H1 (cell line): ENCODE measurements at places on chromosomes 7 and 10. TPM values are rescaled to one million over a fixed set of nuclear protein-coding genes. Genes with fewer than 3 reads are reported as not detected.

The SFTPA1 gene
- not detected in 2 replicates for total RNA-seq

The PDK4 gene
- 0.23 and 0.26 TPM in 2 replicates for total RNA-seq

DNA sequence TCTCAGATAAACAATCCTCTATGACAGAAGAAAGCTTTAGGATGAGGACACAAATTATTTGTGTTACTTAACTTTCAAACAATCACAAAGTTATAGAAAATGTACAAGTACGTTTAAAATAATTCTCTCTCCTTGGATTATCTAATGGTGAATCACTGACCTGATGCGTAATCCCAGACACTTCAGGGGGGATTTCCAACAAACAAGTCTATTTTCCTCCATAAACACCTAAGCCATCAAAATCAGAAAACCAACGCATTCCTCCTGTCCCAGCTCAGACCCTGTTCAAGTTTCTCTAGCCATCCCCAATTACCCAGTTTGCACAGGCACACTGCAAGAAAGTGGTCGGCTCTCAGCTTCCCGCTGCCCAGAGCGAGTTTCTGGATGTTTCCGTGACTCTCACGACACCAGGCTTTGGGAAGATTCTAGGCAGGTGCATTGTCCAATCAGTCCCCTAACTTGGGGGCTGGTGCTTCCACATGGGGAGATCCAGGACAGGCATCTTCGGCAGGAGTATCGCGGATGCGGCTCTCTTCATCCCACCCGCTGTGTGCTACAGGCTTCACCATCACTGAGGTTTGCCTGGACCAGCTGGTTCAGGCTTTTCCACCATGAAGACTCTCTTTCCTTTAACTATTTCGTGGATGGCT is 200.0 kb downstream of the ZMYND11 start:
- DNase-seq = no peak

- DNase-seq = no peak
Measured at GRCh38 chr7:142954680-142955268, 7.4 kb downstream of the KEL start.

DNA sequence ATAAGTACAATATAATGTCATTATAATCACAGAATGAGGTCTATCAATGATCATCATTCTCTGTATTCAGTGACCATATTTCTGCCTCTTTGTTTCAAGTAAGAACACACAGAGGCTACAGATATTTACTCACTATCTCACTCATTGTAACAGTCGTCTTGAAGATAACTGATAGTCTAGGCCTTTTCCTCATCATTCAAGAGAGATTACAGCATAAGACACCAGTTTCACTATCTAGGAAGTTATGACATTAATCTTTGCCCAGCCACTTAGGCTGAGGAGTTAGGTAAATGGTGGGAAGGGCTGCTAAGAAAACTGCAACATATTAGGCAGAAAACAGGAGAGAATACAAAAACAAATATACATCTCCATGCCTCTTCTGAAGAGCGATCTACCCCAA is 125.3 kb downstream of the CHCHD3 start:
- DNase-seq = no peak

- DNase-seq = no peak
Measured at GRCh38 chr10:69894156-69894555, 92.5 kb downstream of the COL13A1 start.

The RGR gene
- not detected in 2 replicates for total RNA-seq

DNA sequence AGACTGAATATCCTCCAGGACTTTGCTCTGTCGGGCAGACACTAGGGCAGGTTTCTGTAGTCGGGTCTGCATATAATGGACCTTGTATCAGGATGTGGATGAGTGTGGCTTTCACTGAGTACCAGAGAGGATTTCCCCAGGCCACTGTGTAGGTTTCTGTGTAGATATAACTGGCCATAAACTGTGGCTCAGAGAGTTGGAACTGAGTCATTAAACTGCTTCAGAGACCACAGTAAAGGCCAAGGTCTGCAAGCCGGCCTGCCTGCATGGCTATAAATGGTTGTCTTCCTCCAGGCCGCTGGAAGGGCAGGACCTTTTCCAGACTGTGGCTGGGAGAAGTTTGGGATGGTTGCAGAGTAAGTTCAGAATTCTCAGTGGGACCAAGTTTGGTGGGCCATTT is 16.9 kb downstream of the ZNF92 start:
- no peak for DNase-seq

The WNT8B gene
- total RNA-seq = 0.34 and 0.67 TPM in 2 replicates

DNA sequence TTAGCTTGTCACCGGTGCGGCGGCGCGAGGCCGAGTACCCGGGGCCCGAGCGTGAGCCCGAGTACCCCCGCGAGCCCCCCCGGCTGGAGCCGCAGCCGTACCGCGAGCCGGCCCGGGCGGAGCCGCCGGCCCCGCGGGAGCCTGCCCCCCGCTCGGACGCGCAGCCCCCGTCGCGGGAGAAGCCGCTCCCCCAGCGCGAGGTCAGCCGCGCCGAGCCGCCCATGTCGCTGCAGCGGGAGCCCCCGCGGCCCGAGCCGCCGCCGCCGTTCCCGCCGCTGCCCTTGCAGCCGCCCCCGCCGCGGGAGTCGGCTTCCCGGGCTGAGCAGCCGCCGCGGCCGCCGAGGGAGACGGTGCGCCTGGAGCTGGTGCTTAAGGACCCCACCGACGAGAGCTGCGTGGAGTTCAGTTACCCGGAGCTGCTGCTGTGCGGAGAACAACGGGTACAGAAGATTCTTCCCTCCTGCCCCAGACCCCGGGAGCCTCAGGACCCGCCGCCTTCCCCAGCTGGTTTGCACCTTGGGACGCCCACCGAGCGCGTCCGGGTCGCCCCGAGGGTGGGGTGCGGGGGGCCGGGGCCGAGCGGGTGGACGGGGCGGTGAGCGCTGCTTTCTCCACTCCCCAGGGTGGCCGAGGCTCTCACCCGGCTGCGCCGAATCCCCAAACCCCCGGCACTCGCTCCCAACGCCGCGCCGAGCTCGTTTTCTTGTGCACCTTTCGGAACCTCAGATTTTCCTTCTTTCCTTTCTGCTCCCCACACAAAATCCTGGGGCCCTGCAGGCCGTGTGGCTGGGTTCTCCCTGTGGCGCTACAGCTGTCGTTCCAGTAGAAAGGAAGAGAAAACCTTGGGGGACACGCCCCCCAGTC is 708 bp downstream of the UBN2 start:
- peak; percentile 3 for DNase-seq

DNA sequence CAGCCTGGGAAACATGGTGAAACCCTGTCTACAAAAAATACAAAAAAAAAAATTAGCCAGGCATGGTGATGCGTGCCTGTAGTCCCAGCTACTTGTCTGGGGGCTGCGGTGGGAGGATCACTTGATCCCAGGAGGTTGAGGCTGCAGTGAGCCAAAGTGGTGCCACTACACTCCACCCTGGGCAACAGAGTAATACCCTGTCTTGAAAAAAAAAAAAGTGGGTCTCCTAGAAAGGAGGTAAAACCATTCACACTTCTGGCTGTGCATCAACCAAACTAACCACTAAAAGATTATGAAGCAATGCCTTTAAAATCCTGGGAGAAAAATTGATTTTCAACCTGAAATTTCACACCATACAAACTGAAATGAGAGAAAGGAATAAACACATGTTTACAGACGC is 35.4 kb upstream of the C10orf71 start:
- no peak for DNase-seq

The NME8 gene
- 0.22 and 0.57 TPM in 2 replicates for total RNA-seq

GRCh38 chr10:26792758-26793495 is 67.8 kb downstream of the ABI1 start:
- DNase-seq = no peak

GRCh38 chr7:76403780-76404494 is 5.6 kb downstream of the SSC4D start:
- DNase-seq = no peak

GRCh38 chr10:9004736-9005135 is 950.2 kb downstream of the GATA3 start:
- no peak for DNase-seq

DNA sequence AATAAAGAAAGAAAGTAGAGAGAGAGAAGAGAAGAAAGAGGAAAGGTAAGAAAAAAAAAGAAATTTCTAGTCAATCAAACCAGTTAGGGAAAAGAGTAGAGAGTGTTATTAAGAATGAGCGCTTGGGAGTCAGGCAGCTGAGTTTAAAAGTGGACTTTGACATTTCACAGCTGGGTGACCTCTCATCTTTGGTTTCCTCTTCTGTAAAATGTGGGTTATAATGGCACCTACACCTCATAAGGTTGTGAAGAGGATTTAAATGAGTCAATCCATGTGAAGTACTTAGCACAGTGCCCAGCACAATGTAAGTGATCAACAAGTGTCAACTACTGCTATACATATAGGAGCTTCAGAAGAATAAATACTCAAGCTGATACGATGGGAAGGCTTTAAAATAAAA is 12.2 kb downstream of the HOXA1 start:
- no peak for DNase-seq

DNA sequence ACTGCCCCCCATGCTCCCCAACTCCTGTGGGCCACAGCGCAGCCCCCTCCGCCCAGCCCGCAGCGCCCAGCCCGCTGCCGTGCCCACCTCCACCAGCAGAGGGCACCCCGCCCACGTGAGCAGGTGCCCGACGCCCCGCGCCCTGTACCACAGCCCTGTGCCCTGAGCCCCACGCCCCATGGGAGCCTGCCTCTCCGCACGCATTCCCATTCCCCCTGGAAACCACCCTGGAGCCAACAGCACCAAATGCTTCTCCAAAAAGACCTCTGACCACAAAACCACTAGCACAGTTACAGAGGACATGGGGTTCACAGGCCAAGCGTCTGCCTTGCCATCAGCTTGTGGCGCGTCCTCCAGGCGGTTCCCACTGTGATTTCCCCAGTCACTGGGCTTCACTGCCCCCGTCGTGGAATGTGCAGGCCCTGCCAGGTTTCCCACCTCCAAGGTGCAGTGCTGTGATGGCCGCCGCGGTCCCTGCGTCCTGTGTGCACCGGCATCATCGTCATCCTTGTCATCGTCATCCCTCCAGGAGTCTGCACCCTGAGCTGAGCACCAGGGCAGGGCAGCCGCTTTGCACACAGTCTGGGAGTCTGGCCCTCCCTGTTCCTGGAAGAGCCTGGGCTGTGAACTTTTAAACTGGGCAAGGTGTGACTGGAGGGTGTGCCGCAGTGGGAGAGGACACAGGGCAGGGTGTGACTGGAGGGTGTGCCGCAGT is 61.7 kb downstream of the PWWP2B start:
- peak; percentile 96 for DNase-seq

- DNase-seq = no peak
Measured at GRCh38 chr7:76353744-76354143, 5.0 kb downstream of the YWHAG start.

The MBL2 gene
- not detected in 2 replicates for total RNA-seq

GRCh38 chr7:16933296-16934279 is 51.8 kb upstream of the AGR3 start:
- DNase-seq = no peak

The ZNF487 gene
- 1.9 TPM in 2 replicates for total RNA-seq

GRCh38 chr7:87709258-87709657 is 81.1 kb downstream of the RUNDC3B start:
- DNase-seq = no peak

- DNase-seq = no peak
Measured at GRCh38 chr7:130432886-130433285, 7.9 kb downstream of the CEP41 start.

DNA sequence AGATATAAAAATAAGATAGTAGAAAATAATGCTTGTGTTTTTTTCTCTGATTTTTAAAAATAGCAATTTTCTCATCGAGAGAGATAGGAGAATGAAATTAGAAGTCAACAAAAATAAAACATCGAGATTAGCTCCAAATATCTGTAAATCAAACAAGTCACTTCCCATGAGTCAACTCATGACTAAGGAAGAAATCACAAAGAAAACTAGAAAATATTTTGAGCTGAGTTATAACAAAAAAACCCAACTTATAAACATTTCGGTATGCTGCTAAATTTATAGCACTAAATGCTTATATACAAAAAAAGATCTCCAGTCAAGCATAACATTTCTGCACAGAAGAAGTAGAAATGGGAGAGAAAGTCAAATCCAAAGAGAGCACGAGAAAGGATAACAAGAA is 140.1 kb downstream of the ITGA8 start:
- DNase-seq = no peak

DNA sequence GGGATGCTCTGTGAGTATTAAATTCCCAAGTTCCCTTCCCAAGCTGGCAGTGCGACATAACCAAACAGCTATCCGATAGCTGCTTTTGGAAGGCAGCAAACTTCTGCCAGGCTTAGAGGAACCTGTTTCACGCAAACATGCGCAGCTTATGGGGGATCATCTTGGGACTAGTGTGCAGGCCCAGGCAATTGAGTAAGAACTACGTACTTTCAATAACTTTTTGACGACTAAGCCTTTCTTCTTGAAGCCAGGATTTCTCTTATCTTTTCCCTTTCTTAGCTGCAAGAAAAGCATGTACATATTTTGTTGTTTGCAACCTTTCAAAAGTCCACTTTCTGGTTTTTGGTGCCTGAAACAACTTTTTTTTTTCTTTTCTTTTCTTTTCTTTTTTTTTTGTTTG is 28.7 kb upstream of the SEPHS1 start:
- DNase-seq = no peak

GRCh38 chr10:71099731-71100361 is 112.5 kb upstream of the UNC5B start:
- no peak for DNase-seq

- no peak for DNase-seq
Measured at GRCh38 chr10:7866176-7866575, 47.9 kb downstream of the TAF3 start.

GRCh38 chr10:30756151-30756550 is 126.6 kb upstream of the LYZL2 start:
- no peak for DNase-seq

The MRLN gene
- not detected in 2 replicates for total RNA-seq

DNA sequence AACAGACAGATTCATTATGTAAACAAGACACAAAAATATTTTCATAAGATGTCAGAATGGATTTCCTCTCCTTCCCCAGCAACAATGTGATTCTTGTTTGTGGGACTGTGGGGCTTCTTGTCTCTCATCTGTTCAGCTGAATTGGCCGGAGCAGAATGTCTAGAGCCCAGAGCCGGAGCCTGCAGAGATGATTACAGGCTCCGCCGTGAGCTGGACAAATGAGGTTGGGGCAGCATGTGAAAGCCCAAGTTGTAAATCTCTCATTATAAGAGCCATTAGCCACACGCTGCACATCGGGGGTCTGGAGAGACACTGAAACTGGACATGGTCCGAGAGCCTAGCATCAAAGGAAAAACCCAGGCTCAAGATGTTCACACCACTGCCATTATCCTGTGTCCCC is 137.0 kb upstream of the ADAM12 start:
- DNase-seq = no peak

DNA sequence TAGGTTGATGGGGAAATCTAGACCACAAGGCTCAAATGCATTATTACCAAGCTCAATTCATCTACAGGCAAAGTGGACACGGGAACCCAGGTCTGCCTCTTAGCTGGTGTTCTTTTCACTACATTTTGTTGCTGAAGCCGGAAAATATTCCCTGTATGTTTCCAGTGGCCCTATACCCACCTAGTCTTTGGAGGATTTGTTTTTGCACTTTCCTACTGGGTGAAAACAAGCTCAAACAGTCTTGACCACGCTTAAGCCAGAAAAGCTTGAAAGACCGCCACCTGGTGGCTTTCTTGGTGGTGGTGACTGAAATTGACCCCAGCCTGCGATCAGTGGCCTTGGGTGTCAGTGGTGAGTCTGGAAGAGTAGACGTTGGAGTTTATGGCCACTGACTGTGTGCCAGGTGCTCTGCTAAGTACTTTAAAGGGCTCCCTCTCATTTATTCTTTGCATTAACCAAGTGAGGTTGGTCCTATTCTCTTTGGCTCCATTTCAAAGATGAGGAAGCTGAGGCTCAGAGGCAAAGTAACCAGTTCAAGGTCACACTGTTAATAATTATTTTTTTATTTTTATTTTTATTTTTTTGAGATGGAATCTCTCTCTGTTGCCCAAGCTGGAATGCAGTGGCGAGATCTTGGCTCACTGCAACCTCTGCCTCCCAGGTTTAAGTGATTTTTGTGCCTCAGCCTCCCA is 11.1 kb upstream of the CRTAC1 start:
- peak; percentile 84 for DNase-seq
